ENCODE measurements at places on chromosomes 3 and 15. TPM values are rescaled to one million over a fixed set of nuclear protein-coding genes. Genes with fewer than 3 reads are reported as not detected.

Gene AADACL2
- total RNA-seq: not detected

GRCh38 chr15:56950979-56951378, 32.5 kb downstream of the TCF12 start:
- H3K36me3 ChIP-seq: no peaks in the 10 kb centered on the region
- peaks cover 13% of the 10 kb centered on the region for H3K4me1 ChIP-seq
- H3K27me3 ChIP-seq: no peaks in the 10 kb centered on the region
- H3K4me3 ChIP-seq: no peak overlapping the region
- no peak overlapping the region for H3K27ac ChIP-seq

DNA sequence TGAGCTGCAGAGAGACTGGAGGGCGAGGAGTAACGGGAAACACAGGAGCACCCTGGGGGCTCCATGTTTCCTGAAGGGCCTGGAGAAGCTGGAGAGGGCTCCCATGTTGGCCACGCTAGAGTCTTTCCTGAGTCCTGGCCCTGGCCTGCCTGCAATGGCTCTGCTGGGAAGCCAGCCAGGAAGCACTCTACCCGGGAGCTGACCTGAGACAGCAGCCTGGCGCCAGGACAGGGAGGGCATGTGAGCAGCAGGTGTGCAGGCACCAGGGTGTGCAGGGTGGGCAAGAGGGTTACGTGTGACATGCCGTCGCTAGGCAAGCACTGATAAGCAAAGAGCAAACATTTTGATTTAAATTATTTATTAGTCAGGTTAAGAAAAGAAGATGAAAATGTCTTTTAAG, 301.4 kb downstream of the OCA2 start:
- H3K4me1 ChIP-seq: peaks cover 4% of the 10 kb centered on the region
- H3K36me3 ChIP-seq: no peaks in the 10 kb centered on the region
- H3K27me3 ChIP-seq: no peaks in the 10 kb centered on the region
- no peak overlapping the region for H3K27ac ChIP-seq

Gene PLIN1
- 3.3 TPM for total RNA-seq

Gene CSPG4
- 10.5 TPM for total RNA-seq

- H3K4me3 ChIP-seq: no peak overlapping the region
- DNase-seq: no peak
- no peaks in the 10 kb centered on the region for H3K4me1 ChIP-seq
- H3K27me3 ChIP-seq: no peaks in the 10 kb centered on the region
These were observed 15.8 kb downstream of the ISG20 start for GRCh38 chr15:88654430-88655102.

DNA sequence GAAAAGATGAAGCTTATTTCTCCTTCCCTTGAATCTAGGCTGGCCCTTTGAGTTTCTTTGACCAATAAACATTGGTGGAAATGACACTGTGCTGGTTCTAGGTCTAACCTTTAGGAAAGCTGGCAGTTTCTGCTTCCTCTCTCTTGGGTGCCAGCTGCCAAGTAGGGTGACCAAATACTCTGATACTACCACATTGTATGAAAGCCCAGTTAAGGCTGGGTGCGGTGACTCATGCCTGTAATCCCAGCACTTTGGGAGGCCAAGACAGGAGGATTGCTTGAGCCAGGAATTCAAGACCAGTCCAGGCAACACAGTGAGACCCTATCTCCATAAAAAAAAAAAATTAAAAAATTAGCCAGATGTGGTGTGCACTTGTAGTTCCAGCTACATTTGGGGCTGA, 320.7 kb downstream of the ZNF621 start:
- H3K4me3 ChIP-seq: no peak overlapping the region
- H3K27ac ChIP-seq: no peak overlapping the region
- no peak for DNase-seq
